ENCODE measurements at places on chromosomes 3 and 15.

- DNase-seq = no peak
Measured at GRCh38 chr3:12796171-12797123, at the start of gene CAND2. TSS of gene CAND2 (plus strand) at chr3:12796680. CDS start at chr3:12796721, 41 bp downstream.

GRCh38 chr3:177185035-177185574 is 12.2 kb downstream of the TBL1XR1 start:
- no peak for DNase-seq

DNA sequence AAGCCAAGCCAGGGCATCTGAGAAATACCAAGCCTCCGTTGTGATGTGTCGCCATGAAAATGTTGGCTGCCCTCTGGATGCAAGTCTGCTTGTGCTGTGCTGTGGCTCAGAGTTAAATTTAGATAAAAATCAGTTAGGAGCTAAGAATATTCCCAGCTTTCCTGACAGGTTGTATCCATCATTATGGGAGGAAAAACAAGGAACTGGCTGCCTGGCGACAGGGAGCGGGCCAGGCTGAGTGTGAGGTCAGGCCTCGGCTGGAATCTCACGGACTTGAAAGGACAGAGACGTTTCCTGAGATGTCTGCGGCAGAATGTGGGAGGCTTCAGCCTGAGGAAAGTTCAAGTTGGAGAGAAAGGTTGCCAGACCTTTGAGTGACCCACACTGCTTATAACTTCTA is 213.8 kb downstream of the THSD4 start:
- no peak for DNase-seq

GRCh38 chr15:100158356-100158755 is 183.4 kb downstream of the ADAMTS17 start:
- DNase-seq = no peak

- DNase-seq = no peak
Measured at GRCh38 chr3:114454551-114455251, 160.9 kb downstream of the TIGIT start.

DNA sequence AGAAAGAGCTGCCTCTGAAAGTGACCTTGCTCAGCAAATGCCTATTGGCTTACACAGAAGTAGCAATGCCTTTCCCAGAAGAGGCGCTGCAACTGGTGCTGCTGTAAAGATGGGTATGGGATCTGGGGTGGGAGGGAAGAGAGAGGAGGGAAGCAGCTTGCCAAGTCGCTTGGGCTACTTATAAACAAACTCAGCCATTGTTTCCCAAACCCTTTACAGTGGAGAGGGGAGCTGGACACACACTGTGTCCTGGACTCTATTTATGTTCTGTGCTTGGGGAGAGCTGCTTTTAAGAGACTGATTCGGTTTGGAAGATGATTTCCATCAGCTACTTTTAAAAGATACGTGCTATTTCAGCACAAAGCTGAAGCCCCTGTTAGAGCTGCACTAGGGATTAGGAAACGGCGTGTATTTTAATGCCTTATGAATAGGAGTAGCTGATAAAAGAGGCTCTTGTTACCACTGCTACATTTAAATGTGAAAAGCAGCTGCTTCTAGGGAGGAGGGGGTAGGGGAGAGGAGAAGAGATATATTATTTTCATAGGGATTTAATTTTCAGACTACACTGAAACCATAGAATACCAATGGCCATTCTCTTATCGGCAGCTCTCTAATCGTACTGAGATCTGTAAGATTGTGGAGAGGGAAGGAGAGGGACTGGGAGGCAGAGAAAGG is 440.6 kb downstream of the MCTP2 start:
- DNase-seq = no peak

DNA sequence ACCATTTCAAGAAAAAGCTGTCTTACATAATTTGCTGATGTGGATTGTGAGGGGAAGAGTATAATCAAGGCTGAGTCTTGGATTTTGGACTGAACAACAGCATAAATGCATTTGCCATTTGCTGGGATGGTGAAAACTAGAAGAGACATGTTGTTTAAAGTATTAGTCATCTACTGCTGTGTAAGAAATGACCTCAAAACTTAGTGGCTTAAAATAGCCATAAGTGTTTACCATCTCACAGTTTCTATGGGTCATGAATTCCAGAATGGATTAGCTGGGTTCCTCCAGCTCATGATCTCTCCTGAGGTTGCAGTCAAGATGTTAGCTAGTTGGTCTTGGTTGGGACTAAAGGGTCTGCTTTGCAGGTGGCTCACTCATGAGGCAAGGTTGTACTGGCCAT is 66.2 kb downstream of the SCN11A start:
- no peak for DNase-seq

- no peak for DNase-seq
Measured at GRCh38 chr15:99096173-99096893, 8.5 kb upstream of the SYNM start.

- no peak for DNase-seq
Measured at GRCh38 chr3:80606073-80606472, 838.3 kb upstream of the ROBO1 start.

DNA sequence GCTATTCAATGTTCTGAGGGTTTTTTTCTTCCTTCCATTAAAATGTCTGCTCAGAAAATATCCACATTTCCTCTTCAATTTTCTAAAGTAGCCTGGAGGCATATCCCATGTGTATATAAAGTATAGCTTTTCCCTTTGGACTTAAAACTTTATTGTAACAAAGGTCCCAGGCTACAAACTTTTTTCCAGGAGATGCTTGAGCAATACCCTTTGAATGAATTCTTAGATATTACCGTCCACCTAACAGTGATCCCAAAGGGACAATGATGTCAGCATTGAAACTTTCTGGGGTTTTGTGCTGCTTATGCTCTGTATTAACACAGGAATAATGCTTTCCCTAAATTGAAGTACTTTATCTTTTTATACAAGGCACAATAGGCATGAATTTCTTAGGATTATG is 525.2 kb downstream of the CADM2 start:
- no peak for DNase-seq

DNA sequence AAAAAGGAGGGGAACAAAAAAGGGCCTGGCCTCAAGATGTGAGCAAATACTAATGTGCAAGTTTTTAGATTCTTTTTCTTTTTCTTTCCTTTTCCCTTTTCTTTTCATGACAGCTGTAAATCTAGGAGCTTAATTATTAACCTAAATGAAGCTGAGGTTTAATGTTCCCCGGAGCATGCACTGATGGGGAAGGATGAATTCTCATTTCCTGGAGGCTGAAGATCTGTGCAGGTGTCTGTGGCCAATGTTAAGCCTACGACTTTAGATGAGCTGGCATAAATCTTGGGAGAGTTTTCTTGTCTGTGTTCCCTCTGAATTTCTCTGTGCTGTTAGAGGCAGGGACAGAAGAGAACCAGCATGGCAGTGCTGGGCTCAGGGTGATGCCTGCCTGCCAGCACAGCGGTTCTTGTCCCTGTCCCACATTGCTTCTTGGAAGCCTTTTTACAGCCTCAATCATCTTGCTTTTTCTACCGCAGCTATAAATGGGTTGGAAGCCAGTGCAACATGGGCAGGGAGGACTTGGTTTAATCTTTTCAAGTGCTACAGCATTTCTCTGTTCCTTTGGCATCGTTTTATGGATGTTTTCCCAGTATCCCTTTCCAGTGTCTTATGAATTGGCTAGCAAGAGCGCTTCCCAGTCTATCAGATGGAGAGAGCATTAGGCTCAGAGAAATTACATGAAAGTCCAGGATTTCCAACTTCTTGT is 119.1 kb downstream of the ATG7 start:
- DNase-seq = no peak

DNA sequence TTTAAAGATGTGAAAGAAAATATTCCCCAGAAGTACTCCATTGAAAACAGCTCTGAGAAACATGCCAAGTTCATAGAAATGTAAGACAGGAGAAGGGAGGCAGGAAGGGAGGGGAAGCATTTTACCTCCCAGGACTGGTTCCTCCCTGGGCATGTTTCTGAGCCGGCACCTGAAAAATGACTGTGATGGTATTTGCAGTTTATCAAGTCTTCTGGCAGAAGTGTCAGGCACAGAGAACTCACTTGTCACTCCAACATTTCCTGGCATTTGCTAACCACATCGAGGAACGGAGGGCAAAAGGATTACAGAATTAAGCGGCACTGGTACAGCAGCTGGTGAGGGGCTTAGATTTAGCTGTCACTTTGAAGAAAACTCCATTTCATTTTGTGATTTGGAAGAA is 1054.0 kb downstream of the TUSC7 start:
- no peak for DNase-seq

- DNase-seq = no peak
Measured at GRCh38 chr3:115251509-115251908, 104.4 kb upstream of the ZBTB20 start.

- DNase-seq = no peak
Measured at GRCh38 chr3:144989807-144990206, 1018.2 kb downstream of the DIPK2A start.

- no peak for DNase-seq
Measured at GRCh38 chr3:129453732-129454131, 13.7 kb downstream of the IFT122 start.

DNA sequence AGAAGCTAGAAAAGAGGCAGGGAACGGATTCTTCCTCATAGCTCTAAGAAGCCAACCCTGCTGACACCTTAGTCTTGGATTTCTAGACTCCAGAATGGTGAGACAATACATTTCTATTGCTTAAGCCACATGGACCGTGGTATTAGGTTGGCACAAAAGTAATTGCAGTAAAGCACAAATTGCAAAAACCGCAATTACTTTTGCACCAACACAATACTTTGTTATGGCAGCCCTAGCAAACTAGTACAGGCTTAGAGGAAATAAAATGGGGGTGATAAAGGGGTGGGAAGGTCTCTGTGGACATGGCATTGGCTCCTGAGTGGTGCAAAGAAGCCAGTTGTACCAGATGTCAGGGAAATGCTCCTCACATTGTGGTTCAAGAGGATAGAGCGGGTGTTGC is 56.0 kb downstream of the SLC7A14 start:
- no peak for DNase-seq

DNA sequence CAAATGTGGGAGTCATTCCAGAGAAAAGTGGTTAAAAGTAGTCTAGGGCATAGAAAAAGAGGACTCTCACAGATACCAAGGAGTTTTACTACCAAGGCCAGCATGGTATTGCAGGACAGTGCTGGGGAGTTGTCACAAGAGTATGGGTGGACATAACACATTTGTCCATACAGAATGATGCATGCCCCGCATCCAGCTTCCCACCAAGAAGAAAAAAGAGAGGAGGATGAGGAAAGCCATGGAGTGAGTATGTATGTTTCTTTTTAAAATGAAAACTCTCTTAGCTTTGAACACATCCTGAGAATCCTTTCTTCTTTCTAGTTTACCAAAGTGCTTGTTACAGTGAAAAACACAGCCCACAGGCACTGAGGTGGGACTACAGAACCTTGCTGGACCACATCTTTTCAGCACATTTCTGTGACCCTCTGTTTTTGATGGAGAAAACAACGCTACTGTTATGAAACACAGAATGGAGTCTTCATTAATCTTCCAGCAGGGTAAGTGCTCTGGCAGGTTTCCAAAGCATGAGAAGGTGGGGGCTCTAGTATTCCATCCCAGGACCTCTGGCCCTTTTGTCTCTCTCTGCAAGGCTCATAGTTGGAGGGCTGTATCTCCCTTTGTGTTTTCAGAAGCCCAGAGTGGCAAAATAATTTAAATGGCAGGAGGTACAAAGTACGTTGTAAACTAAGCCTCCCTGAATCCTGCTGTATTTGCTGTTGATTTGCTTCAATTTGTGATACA is 12.7 kb downstream of the NR2E3 start:
- DNase-seq = no peak

GRCh38 chr3:197149-197827 is 725 bp downstream of the CHL1 start:
- DNase-seq = no peak

DNA sequence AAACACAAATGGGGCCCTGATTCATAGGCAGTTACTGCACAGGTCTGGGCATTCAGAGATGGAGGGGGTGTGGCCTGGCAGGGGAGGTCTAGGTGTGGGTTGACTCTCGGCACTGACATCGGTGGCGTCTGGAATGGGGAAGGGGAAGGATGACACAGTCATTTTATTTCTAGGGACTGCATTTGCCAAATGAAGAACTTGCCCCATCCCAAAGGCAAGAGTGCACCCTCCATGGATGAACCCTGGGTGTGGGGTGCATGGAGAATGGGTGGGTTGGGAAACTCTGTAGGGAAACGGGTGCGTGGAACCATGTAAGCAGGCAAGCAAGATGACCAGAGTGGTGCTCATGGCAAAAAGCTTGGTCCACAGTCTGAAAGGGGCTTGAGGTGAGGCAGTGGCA is 24.5 kb downstream of the SLC6A20 start:
- DNase-seq = no peak

DNA sequence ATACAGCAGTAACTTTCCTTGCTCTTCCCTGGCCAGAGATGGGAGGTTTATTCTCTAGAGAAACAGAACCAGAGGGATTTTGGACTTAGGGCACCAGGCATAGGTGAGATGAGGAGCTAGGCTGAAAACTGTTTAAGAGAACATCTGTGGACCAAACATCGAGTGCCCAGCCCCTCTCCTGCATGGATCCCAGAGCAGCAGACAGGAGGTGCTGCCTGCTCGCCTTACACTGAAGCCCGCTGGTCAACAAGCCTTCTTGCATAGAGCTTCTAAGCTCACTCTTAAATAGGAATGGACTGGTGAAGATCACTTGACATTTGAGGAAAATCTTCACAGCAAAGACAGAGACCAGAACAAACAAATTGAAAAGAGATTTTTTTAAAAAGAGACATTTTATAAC is 41.2 kb downstream of the PARP15 start:
- no peak for DNase-seq

GRCh38 chr3:61058836-61059235 is 192.4 kb downstream of the FHIT start:
- no peak for DNase-seq

DNA sequence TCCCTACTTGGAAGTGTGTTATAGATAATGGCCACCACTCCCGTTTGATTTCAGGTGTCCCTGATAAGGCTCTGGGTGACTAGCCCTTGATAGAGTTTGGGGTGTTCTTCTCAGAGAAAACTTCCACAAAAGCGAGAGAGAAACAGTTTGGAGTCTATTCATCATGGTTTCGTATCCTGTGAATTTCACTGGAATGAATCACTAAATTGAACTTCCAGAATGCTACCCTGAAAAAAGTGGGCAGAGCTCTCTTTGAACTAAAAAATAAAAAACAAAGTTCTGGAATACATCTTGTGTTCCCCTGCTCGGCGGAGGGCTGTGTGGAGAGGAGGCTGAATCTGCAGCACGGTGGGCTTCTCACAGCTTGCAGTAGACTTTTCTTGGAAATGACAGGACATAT is 52.8 kb upstream of the FAM98B start:
- DNase-seq = no peak

GRCh38 chr3:11478167-11478566 is 165.5 kb downstream of the VGLL4 start:
- DNase-seq = no peak
